ENCODE measurements at places on chromosomes 13 and 19.

- no peak for DNase-seq
Observed at GRCh38 chr13:110113284-110113764, 193.6 kb downstream of the COL4A1 start.

GRCh38 chr19:18684642-18684993 is 1.1 kb downstream of the CRTC1 start:
- no peak for DNase-seq

GRCh38 chr19:41735071-41735600 is 20.2 kb upstream of the CEACAM6 start:
- DNase-seq = no peak

- DNase-seq = no peak
Observed at GRCh38 chr13:48828962-48829411, 146.7 kb upstream of the FNDC3A start.

DNA sequence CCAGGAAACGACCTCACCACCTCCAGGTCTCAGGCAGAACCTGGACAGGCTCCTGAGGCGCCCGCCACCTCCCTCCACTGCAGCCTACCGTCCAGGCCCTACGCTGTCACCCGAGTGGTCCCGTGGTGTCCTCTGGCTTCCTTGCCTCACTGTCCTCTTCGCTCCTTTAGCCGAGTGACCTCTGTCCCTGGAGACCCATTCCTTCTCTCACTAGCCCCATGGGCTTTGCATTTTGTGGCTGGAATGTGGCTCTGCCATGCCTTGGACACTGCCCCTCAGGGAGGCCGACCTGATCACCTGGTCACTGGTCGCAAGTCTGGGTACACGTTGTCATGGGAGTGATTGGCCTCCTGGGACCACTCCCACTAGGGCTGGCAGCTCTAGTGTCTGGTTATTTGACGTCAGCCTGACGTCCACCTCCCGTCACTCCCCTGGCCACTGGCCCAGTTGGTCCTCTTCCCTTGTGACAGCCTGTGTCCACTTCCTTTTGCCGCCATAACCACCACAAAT is 17.9 kb downstream of the SLC25A42 start:
- no peak for DNase-seq

GRCh38 chr13:39655041-39655568 is 357 bp upstream of the COG6 start:
- DNase-seq = no peak

- no peak for DNase-seq
Observed at GRCh38 chr19:17564781-17565180, 9.3 kb downstream of the COLGALT1 start.

DNA sequence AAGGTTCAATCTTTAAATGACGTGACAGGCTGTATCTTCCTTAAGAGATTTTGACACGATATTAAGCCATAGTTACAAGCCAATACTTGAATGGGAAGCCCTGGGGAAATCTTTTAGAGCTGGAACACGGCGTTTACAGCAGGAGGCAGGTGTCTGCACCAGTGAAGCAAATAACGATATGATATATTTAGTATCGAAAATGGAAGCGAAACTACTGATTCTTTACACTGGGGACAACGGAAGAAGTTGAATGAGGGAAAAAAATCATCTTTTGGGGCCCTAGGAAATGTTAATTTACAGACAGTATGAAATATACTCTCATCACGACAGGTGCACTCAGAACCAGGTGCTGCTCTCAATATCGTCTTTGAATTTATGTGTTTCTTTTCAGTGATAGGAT is 793.9 kb upstream of the PCDH20 start:
- DNase-seq = no peak

DNA sequence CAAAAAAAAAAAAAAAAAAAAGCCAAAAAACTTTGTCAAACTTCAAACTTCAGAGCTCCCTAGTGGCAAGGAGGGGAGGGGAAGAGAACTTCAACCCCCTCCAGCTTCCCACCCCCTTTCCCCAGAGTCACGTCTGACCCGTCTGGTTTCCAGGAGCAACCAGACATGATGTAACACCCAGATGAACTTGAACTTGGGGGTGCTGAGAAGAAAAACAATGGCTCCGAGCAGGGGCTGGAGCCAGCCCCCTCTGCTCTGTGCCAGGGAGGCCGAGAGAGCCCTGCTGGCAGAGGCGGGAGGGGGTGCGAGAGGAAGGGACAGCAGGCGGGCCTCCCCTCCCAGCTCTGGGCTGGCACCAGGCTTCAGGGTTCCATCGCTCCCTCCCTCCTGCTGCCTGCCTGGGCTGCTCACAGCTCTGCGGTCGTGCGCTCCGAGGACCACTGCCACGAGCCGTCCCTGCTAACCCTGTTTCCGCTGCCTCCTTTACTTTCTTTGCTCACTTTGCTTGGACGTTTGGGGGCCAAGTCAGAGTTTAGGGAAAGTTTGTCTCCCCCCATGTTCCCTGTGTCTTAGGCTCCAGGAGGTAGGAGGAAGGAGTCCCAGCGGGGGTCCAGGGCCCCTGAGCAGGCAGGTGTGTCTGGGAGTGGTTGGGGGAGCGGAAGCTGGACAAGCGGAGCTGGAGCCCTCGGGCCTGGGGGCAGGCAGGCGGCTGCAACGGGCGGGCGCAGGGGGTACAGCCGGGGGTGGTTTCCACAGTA is 11.1 kb downstream of the LYL1 start:
- DNase-seq = no peak

GRCh38 chr13:33845572-33846302 is 27.8 kb downstream of the RFC3 start:
- no peak for DNase-seq

DNA sequence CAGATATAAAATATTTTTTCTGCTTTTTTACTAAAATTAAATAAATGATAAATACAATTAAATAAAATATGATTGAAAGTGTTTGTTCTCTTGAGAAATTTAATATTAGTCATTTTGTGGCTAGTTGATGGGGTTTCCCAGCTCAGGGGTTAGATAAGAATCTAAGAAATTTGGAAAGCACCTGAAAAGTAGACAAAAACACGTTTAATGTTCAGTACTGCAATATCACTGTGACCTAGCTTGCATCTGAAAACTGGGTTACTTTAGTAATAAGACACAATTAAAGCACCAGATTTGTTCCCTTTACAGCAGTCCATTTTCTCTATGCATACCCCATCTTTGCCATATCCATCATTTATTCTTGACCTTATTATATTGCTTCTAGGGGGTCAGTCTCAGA is 1454.8 kb upstream of the SPRY2 start:
- no peak for DNase-seq

DNA sequence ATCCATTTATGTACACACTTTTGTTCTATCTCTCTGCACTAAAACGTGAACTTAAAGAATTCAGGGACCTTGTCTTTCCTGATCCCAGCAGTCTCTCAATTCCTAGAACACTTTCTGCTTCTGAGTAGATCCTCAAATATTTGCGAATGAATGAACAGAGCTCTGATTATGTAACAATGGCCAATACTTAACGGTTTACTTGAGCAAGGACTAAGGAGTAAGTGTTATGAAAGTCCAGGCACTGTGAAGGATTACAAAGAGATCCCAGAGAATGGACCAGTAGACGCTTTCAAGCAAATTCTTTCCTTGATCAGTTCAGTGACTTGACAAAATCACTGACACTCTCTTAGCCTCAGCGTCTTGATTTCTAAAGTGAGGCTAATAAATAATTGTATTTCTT is 514.5 kb upstream of the KLHL1 start:
- DNase-seq = no peak

GRCh38 chr19:35153701-35154524 is 622 bp upstream of the FXYD5 start:
- DNase-seq = no peak

DNA sequence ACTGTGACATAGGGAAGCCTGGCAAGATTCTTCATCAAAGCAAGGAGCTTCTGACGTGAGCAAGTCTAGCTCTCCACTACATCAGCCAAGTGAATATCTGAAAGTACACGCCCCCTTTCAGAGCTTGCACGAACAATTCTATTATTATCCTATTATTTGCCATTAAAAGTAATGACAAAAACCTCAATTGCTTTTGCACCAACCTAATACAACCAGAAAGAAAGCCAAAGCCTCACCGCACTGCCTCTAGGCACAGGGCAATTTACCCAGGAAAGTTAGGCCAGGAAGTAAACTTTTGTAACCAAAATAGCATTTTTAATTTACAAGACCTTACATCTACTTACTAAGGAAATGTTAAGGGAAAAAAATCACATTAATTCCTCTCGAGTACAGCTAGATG is 41.2 kb downstream of the LATS2 start:
- DNase-seq = no peak

DNA sequence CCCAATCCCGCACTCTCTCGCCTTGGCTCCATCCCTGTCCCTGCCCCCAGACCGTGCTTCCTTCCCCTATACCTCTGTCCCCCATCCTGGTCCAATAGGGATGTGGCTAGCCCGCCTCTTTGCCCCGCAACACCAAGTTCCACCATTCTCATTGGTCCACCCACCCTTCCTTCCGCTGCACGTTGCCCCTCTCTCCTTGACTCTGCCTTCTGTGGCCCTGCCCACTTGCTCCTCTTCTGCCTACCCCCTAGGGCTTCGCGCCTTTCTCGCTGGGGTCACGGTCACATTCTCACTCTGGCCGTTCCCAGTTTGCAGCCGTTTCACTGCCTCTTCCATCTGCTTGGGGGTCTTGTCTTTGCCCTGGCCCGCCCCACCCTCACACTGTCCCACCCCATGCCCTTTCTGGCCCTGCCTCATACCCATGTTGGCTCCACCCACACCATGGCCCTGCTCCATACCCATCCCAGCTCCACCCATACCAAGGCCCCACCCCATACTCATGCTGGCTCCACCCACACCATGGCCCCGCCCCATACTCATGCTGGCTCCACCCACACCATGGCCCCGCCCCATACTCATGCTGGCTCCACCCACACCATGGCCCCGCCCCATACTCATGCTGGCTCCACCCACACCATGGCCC is 4.5 kb upstream of the ARHGAP45 start:
- DNase-seq = no peak

DNA sequence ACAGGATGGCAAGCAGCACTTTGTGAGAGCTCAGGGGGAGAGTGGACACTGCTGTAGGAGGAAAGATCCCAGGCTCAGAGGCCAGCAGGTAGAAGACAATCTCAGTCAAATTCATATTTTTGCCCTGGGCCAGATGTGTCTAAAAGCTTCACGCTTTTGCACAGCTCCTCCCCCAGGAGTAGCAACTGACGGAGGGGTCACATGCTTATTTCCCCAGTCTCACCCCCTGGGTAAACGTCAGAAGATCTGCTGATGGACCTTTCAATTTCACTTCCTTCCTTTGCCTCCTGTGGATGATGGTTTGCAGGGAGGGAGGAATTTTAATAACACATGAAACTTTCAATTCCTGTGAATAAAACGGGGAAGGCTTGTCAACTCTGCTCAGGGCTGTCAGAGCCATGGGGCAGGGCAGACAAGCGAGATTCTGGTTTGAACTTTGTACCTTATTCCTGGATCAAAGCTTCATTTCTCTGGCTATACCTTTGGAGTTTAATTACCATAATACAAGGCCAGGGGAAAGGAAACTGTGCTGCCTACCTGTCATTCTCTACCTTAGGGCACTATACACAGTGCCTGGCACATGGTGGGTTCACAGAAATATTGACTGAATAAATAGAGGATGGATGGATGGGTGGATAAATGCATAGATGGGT is 41.0 kb downstream of the POU4F1 start:
- no peak for DNase-seq

GRCh38 chr13:98279473-98280175 is 102.6 kb upstream of the RNF113B start:
- no peak for DNase-seq

DNA sequence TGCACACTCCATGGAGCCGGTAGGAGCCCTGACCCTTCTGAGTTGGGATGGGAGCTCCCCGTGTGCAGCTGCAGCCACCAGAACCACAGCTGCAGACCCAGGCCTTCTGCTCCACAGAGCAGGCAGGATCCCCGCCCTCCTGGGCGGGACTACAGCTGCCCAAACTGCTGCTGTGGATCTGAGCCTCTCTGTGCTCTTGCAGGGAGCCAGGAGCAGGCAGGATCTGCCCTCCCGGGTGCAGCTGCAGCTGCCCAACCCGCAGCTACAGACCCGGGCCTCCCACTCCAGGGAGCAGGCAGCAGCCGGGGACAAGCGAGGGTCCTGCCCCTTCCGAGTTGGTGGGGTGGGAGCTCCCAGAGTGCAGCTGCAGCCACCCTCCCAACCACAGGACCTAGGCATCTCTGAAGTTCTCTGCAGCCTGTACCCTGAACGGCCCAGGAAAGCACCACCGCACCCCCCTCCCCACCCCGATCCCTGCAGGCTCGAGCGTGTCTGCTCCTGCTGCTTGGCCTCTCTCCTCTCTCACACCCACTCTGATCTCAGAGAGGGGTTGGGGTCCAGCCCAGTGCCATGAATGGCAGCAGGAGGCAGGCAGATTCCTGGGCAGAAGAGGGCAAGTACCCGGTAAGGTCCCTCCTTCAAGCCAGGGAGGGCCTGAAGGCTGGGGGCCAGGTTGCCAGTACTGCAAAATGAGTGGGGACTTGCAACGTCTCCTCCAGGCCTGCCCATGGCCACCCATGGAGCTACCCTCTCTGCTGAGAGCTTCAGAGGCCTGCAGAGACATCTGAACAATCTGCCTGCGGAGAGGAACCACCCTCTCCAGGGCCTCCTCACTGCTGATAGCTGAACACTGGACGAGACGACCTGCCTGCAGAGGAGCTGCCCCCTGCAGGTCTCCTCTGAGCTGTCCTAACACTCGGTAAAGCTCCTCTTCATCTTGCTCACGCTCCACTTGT is 16.4 kb upstream of the EMP3 start:
- no peak for DNase-seq

DNA sequence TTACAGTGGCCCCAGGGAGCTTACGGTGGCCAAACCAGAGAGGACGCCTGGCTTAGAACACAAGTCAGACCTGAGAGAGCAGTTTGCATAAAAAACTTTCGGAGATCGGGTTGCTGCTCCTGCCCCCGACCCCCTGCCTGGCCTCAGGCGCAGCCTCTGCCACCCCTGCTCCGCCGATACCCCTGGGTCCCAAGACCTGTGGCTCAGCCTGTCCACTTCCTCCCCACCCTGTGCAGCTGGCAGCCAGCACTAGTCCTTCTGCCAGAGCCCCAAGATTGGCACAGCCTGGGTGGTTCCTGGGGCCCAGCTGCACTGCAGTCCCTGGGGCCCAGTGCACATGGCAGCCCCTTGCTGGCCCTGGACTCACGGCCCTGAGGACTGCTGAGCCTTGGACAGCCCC is 56.2 kb upstream of the SOX1 start:
- no peak for DNase-seq

DNA sequence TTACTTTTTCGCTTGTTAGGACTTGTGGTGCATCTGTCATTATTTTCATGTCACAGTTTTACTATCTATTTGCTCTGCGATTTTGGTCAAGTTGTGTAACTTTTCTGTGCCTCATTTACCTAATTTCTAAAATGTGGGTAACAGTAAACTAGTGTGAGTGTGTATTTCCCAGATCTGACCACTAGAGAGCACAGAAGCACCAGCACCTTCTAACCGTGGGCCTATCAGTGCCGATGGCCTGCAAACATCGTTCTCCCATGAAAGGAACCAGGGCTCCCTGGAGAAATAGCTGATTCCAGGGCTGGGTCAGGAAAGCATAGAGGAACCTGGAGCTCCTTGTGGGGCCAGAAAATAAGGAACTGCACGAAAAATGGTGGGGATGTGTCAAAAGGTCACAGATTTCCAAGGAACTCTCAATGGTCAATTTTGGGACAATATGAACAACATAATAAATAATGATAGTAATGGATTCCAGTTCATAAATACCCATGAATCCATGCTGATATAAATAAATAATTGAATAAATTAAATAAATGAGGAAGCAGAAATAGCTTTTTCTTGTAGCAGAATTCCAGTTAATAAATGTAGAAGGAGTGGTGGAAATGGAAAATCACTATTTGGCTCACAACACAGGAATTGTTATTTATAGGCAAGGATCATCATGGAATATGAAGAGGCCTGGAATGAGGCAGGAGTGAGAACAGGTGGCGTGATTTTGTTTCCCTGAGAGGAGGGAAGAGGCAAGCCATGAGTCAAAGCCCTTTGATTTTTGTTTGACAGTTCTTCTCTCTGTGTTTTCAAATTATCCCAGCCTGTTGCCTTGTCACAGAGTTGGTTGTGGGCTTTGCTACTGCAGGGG is 31.1 kb downstream of the CEACAM8 start:
- DNase-seq = no peak
